Neuronal stem cell (in vitro differentiated cells): ENCODE measurements at places on chromosomes 2 and 18.
A peak's percentile ranks its signal among the peaks of the same experiment; 100 is the strongest.

DNA sequence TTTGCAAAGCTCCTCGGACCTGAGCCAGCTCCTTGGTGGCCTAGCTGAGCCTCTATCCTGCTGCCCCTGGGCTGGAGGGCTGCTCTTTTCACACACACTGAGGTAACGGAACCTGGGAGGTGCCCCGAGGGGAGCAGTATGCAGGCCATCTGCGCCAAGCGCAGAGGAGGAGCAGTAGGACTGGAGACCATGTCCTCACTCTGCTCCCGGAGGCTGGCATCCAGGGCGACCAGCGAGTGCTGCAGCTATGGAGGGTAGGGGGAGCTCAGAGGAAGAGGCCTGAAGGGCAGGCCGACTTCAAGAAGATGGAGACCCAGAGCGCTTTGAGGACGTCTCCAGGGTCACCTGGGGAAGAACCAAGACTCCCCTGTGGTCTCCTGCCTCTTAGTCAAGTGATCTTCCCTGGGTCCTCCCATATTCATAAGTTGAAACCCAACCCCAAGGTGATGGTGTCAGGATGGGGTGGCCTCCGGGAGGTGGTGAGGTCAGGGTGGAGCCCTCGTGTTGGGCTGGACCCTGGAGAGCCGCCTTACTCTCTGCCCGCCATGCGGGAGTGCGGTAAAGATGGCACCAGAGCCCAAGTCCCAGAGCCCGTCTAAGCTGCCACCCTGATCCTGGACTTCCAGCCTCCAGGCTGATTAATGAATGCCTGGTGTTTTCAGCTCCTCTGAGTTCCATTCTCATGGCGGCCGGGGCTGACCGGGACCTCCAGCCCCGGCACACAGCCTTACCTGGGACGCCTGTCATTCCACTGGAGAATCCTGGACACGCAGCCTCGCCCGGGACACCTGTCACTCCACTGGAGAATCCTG is 160.7 kb downstream of the NDUFA10 start:
- DNase-seq, result no peak

DNA sequence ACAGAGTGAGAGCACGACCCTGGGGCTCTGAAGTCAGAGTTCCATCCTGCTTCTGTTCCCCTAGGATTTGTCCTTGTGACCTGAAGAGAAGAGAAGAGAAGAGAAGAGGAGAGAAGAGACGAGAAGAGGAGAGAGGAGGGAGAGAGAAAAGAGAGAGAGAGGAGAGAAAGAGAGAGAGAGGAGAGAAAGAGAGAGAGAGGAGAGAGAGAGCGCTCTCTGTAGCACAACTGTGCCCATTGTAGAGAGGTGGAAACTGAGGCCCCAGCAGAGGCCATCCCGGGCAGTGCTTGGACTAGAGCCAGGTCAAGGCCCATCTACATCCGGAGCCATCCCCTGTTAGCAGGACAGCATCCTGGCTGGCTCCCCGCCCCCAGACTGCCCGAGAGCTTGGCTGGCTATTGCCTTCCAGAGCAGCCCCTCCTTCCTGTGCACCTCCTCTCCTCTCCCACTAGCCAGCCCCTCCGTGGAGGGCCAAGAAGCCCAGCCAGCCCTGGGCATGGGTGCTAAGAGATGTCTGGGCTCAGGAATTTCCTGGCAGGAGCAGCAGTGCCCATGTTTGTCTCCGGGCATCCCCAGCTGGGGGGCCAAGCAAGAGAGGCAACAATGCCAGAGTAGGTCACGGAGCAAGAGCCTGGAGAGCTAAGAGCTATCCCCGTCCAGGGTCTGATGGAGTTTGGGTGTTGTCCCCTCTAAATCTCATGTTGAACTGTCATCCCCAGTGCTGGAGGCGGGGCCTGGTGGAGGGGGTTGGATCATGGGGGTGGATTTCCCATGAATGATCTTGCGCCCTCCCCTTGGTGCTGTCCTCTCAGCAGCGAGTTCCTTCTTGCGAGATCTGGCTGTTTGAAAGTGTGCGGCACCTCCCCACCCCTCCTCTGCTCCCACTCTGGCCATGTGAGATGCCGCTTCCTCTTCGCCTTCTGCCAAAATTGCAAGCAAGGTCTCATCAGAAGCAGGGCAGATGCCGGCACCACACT is 18.2 kb upstream of the GPR55 start:
- DNase-seq, result no peak

- DNase-seq, result no peak
Observed at GRCh38 chr2:158934170-158934569, 34.3 kb upstream of the TANC1 start.

DNA sequence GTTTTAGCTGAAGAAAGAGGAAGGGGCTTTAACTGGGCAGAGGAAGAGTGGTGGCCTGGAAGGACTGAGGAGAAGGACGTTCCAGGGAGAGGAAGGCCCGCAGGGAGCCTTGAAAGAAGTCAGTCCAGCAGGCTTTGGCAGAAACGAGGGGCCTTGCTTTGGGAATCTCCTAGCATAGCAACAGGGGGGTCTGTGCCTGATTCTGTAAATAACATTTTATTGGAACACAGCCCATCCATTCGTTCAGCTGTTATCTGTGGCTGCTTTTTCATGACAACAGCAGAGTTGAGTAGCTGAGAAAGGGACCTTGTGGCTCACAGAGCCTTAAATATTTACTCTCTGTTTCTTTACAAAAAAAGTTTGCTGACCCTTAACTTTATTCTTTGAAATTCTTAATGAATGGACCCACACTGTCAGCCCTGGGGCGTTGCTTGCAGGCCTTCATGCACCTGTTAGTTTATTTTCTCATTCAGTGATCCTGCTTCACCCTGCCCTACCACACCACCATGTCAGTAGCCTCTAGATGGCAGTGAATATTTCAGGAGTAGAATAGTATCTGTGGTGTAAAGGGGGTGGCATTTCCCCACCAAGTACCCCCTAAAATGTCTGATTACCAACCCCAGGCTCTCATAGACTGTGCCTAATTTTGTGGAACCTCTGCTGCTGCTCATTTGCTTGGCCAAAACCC is 61.0 kb downstream of the MGAT5 start:
- no peak for DNase-seq

GRCh38 chr2:157751462-157752058 is 122.9 kb upstream of the ACVR1C start:
- DNase-seq, result no peak

- no peak for DNase-seq
Observed at GRCh38 chr2:121049131-121049530, 235.9 kb downstream of the TFCP2L1 start.

DNA sequence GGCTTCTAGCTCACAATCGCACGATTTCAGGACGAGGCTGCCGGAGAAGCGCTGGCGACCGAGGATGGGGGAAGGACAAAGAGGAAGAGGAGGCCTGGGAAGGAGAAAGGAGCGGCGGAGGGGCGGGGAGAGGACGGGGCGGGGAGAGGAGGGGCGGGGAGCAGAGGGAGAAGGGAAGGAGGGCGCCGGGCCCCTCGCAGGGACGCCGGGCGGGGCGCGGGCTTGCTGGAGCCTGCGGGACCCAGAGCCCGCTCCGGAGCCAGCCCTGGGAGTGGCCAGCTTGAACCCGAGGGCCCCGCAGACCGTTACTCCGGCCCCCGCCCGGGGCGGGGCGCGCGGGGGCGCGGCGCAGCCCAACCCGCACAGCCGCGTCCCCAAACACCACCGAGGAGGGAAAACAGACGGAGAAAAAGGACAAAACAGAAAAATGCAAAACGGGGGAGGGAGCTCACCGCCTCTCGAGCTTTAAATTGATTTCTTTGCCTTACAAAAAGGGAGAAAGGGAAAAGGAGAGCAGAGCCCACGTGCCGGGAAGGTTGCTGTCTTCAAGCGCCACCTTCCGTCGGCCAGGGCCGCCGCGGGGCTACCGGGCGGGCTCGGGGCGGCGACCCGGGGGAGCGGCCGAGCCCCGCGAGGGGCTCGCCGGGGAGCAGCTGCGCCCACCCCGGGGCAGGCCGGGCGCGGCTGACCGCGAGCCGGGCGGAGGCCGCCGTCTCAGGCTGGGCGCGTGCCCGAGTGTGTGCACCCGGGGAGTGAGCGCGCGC is 781 bp upstream of the SOX11 start:
- peak; percentile 82 for DNase-seq

GRCh38 chr18:73691118-73691517 is 456.5 kb downstream of the FBXO15 start:
- no peak for DNase-seq
